Activated CD8-positive, alpha-beta memory T cell treated with anti-CD3 and anti-CD28 coated beads for 1 hour (primary cell): ENCODE measurements at places on chromosomes 2 and 18.
A peak's percentile ranks its signal among the peaks of the same experiment; 100 is the strongest.

- no peak for DNase-seq
These were observed 275.1 kb downstream of the TGIF1 start for GRCh38 chr18:3725115-3725514.

DNA sequence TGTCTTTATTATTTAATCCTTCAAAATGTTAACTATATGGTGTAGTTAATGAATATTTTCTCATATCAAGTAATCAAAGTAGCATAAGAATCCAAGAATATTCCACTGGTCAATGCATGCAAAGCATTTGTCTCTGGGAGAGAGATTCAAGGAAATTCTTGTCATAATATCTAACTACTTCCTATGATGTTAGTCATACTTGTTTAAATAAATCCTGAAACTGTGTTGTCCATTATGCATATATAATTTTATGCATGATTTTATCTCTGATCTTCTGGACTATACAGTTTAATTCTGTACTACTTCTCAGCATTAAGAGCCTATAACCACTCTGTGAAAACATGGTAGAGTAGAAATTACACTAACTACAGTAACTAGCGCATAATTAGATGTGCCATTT lies 388.3 kb downstream of the NR4A2 start:
- DNase-seq, result no peak

DNA sequence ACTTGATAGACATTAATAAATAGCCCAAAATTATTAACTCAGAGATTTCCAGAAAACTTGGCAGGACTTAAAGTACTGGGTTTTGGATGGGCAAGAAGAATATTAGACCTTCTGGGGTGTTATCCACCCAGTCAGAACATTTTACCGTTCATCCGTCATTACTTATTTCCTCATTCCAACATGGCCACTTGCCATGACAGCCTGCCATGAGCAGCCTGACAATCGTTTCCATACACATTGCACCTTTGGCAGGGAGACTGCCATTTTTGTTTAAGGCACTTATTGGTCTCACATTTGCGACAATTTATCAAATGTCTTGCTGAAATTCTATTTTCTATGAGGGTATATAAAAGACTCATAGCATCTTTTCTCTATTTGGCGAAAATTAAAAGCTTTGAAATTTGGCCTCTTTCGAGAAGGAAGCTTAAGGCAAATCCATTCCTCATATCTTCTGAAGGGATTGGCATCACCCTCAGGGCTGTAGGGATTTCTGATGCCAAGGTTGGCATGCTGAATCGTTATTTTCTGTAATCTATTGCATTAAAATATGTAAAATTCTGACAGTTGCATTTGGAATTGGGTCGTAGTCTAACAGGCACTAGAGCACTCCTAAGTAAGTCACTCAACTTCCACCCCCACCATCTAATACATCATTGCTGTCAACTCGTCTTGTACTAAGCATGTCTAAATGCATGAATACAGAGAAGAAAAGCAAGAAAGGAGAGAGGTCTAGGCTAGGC lies 406.3 kb upstream of the PIK3C3 start:
- no peak for DNase-seq

DNA sequence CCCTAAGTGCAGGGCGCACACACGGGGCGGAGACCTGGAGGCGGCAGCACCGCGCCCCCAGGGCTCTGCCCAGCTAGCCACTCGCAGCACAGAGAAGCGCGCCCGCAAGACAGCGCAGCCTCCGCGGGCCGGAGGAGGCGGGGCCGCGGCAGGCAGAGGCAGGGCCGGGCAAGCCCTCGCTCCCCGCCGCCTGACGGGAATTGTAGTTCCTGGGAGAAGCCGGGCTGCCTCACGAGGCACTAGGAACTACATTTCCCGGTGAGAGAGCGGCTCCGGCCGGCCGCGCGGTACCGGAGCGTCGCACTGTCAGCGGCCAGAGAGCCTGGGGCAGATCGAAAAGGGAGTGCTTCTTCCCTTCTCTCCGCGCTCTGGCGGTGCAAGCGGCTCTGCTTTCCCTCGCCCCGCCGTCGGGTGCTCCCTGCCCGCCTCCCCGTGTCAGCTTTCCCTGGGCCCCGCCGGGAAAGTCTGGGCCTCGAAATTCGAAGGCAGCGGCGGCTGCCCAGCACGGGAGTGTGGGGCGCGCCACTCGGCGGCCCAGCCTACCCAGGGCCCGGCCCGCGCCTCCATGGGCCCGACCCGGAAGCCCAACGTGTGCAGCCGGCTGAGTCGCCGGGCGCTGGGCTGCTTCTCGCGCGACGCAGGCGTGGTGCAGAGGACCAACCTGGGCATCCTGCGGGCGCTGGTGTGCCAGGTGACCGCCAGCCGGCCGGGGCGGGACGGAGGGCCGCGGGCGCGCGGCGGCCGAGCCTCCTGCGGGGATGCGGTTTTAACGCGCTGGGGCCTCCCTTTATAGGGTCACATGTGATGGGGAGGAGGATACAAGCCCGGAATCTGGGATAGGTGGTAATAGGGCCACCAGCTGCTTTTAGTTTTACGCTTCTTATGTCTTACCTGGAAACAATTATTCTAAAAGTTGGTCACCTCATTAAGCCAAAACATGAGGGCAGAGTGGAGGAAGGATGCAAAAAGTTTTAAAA lies at the start of gene DCAF17:
DCAF17 (plus strand) TSS at position 214 of the 977 bp plus-strand sequence; CDS start at position 566, 352 bp downstream.
- DNase-seq, result peak; percentile 82

DNA sequence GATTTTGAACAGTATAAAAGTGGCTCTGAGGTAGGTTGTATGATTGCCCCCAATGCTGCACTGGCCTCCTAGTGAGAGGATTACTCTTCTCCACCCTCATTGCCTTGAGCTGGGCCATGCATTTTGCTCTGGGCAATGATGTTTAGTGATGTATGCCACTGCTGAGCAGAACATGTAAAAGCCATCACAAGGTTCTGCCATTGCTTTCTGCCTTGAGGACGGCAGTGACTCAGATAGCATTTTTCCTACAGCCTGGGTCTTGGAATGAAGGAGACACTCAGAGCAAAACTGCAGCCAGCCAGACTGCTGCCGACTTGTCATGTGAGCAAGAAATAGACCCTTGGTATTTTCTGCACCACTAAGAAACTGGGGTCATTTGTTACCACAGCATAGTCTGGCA lies 27.6 kb downstream of the GPATCH11 start:
- DNase-seq, result no peak

DNA sequence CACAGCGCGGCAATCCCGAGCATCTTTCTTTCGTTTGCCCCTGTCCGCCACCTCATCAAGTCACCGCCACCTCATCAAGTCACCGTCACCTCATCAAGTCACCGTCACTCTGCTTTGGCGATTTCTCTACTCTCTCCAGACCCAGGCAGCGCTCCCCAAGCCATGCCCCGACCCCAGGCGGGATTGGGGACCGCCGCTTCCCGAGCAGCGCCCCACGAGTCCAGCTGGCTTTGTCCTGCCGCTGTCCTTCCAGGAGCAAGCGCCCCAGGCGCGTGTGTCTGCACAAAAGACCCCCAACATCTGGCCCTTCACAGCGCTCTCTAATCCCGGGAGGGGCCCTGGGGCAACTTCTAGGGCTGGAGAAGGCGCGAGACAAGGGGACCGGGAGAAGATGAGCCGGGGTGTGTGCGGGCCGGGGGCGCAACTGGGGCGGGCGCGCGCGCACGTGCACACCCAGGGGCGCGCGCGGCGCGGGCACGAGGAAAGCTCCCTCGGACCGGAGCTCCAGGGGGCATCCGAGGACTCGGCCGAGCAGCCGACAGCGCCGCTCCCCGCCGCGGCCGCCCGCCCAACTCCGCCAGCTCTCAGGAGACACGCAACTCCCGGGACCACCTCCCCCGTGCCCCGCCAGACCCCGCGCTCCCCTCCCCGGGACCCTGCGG lies 633 bp upstream of the RNF152 start:
- no peak for DNase-seq

DNA sequence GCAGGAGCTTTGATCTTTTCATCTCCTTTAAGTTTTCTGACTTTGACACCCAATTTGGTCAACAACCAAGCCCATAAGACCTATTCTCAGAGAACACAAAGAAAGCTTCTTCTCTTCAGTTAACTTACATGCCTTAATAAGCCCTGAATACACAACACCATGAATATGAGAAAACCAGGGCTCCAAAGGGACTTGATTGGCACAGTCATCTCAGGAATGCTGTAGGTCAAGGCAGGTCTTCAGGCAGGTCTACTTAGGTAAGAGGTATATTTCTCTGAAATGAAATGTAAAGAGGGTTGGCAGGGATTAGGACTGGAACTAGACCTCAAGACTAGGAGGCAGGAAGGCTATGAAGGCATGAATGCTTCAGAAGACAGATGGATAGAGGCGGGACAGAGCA lies 24.4 kb upstream of the EIF2AK3 start:
- DNase-seq, result no peak

DNA sequence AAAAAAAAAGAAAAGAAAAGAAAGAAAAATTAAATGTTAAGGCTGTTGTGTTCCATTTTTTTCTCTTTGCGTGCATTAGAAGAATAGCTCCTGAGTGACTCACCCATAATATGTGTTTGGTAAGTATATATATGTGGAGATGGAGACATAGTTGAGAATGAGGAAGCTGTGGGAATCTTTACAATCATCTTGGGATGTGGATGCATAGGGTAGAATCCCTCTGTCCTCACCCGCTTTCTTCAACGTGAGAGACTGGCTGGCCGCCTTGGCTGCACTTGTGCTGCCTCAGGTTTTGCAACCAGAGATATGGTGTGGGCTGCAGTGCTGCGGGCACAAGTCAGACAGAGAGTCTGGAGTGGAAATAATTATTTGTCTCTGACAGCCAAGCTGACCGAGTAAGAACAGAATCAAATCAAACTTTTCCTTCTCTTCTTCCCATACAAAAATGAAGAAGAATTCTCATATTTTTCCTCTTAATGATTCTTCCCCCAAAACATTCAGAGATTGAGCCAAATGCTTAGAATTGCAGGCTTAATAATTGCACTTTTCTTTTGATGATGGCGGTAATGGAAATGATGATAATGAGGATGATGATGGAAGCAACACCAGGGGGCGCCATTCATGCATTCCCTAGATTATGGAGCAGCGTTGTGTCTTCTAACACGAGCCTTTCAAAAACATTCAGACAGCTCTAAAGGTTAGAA lies 48.5 kb downstream of the SERPINB7 start:
- no peak for DNase-seq

DNA sequence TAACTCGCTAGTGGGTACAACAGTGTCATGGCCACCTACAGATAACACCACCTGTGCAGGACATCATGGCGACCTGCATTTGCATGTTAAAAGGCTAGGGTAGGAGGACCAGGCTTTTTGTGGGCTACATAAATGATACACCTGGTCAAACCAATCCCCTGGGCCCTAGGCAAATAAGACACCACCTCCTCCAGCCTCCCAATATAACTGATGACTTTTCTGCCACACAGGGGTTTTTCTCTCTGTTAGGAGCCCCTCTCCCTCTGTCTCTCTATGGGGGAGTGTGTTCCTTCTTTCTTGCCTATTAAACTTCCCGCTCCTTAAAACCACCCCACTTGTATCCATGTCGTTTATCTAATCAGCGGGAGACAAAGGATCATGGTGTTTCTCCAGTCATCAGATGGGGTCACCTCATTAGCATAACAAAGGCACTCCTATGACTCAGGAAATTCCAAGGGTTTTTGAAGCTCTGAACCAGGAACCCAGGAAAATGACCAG lies 10.8 kb upstream of the BUB1 start:
- DNase-seq, result no peak

- no peak for DNase-seq
These were observed 497.2 kb upstream of the SYT4 start for GRCh38 chr18:43774497-43774896.

DNA sequence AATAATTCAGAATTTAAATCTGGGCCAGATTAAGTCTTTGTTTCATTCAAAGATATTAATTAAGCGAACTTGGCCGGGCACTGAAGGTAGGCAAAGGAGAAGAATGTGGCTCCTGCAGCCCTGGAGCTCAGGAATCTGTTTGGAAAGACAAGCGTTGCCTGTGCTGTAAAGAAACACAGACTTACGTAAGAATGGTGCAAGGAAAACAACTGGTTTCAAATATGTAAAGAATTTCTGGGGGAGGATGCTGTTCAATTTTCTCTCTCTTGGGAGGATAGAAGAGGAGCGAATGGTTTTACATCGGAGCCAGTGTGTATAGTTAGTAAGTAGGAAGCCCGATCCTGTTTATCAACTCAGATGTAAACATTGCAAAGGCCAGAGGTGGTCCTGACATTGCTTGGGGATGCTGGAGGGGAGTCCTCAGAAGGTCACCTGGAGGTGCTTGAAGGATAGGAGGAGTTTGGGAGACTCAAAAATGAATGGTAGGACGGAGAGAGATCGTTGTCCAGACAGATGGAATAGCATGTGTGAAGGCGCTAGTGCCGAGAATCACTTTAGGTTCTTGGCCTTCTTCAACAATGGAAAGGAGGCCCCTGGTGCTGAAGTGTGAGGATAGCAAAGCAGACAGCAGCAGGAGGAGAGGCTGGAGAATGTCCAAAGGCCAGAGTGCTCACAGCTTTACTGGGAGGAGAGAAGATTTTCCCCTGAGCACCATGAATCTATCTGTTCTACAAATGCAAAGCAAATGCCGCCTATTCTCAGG lies 456.1 kb downstream of the LPIN1 start:
- no peak for DNase-seq
